ENCODE measurements at places on chromosomes 5 and 9.

GRCh38 chr5:179862891-179863290 lies 4.3 kb upstream of the MRNIP start:
- DNase-seq = no peak

GRCh38 chr9:131707733-131708157 lies 32.1 kb downstream of the RAPGEF1 start:
- DNase-seq = no peak

GRCh38 chr9:96195541-96195940 lies 106.4 kb downstream of the HSD17B3 start:
- no peak for DNase-seq

DNA sequence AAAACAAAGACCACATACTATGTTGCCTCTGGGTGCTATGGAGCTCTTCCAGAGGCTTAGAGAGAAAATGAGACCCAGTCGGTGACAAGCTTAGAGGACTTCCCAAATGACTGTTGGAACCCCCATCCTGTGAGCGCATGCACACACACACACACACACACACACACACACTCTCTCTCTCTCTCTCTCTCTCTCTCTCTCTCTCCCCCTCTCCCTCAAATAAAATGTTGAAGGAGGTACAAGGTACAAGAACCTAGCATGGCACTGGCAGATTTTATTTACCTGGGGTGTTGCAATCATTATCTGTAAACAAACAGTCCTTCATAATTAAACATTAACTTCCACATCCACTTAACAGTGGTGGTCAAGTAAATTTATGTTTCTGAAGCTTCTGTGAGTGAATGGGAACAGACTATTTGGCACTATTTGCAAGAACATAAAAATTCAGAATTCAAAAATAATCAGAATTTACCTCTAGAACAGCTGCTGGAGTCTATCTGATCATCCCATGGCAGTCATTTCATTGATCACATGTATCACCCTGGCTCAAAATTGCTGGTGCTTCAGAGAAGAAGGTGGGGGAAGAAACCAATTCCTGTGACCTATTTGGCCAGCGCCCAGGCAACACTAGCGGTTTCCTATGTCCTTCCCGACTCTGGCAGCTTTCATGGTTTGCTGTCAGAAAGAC lies 24.9 kb downstream of the TRPM3 start:
- no peak for DNase-seq

DNA sequence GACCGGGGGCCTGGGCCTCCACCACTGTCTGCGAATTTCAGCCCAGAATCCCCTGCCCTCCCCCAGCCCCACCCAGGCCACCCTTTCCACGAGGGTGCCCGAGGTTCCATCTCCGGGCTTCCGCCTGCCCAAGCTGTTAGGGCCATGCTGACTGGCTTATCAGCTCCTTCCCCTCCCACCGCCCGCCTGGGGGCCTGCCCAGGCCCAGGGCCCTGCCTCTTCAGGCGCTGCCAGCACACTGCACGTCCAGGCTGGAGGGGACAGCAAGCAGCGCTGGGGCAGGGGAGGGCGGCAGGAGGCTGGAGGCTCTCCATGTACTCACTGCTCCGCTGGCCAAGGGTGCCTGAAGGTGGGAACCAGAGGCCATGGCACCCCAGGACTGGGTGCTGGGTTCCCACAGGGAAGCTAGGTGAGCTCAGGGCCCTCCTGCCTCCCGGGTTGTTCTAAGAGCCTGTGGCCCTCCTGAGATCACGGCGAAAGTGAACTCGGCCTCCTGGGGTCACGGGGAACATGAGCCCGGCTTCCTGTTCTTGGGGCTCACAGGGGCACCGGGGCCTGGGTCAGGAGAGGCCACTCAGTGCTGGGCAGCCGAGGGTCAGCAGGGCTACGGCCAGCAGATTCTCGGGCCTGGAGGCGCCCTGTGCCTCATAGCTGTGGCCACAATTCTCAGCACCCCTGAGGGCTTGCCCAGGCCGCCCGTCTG lies 57.7 kb upstream of the EGFL7 start:
- DNase-seq = no peak

DNA sequence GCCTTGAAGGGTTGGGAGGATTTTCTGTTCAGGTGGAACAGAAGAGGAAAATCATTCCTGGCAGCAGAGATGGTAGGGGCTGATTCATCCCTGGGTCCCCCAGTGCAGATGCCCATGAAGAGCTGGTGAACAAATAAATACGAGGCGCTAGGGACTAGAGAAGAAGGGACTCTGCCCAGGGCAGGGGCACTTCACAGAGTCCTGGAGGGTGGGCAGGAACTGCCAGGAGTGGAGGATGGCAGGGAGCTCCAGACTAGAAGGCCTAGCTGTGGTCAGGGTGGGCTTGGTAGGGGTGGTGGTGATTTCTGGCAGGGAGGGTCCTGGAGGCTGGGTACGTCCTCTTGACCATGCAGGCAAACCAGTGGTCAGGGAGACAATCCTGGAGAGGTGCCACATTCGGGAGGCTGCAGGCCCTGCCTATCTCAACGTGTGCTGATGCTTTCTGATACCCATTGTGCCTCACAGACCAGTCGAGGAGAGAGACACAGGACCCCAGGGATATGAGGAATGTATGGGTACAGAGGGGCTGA lies 69.9 kb downstream of the CRB2 start:
- DNase-seq = no peak

GRCh38 chr9:109776391-109776790 lies 3.6 kb upstream of the PALM2AKAP2 start:
- DNase-seq = no peak

DNA sequence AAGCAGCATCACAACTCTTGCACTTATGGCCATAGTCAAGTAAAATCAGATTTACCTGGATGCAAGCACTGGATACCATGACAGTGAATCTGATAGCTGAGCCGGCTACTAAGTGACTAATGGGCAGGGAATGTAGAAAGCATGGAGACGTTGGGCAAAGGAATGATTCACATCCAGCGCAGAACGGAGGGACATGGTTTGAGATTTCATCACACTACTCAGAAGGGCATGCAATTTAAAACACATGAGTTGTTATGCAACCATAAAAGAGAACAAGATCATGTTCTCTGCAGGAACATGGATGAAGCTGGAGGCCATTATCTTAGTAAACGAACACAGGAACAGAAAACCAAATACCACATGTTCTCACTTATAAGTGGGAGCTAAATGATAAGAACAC lies 169.1 kb upstream of the PIK3R1 start:
- DNase-seq = no peak

- no peak for DNase-seq
Measured at GRCh38 chr9:33931326-33931725, 114.4 kb downstream of the UBE2R2 start.

DNA sequence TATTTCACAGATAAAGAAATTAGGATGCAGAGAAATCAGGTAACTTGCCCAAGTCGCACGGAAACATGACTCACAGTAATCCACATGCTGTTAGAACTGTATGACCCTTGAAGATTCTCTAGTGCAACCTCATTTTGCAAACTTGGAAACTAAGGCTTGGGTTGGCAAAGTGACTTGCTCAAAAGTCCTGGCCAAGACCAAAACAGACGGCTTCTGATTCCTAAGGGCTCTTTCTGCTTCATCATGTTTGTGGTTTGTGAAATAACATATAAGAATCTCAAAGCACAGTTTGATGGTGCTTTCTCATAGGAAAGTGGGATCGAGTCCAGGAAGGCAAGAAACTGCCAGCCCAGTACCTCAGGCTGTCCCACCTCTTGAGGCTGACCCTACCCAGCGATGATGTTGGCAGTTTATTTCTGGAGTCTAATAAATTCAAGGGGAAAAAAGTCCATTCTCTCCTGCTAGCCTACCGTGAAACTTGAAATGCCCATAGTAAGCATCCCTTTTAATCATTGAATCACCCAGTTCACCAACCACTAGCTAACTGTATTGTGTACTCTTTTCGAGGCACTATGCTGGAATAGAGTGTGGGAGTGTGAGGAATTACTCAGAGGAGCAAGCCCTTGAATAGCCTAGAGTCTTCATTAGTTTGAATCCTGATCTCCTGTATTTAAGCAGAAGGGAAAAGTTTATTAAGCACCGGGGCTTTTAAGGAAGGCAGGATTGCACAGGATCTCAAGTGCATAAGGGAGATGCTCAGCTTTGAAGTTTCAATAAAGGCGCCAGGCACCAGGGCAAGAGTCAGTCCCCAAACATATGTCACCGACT lies 14.1 kb downstream of the CAPSL start:
- DNase-seq = no peak

- no peak for DNase-seq
Measured at GRCh38 chr5:109695005-109695926, 5.5 kb downstream of the MAN2A1 start.

GRCh38 chr9:38038307-38039089 lies 30.5 kb downstream of the SHB start:
- DNase-seq = no peak

DNA sequence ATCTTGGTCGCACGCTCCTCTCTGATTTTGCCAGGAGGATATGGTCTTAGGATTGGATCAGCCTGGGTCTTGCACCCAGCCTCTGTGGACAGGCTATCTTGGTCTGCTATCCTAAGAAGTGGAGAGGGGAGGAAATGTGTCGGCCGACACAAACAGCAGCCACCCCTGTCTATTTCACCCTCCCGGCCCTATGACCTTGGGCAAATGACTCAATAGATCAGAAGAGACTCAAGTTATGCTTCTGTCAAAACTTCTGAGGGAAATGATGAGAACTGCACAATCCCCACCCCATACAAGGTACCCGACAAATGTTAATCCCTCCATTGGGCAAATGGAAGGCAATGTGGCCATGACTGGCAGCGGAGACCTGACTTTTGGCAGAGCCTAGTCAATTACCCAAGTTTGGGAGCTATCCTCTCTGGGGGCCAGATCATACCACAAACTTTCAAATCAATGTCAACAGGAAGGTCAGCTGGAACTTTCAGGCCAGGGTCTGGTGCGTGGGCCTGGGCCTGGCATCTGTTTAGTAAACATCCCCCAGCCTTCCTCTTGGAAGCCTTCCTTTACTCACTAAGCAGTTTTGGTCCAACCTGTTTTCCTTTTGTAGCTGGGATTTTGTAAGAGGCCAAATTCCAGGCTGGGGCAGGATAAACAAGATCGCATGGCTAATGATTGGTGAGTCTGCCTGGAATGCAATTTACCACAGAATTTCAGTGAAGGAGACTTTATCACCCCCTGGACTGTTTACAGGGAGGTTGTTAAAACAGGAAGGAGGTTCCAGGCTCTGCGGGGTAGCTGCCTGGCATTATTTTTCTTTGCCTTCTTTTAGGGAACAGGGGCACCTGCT lies 64.2 kb upstream of the CPEB4 start:
- DNase-seq = no peak

GRCh38 chr5:76086095-76086494 lies 2.9 kb downstream of the SV2C start:
- DNase-seq = no peak

Measured in stimulated activated CD4-positive, alpha-beta T cell treated with anti-CD3 and anti-CD28 coated beads, TNF-alpha, amount 100 ng/mL, for 48 hours (primary cell).